Cortex of kidney (tissue), 1 donor: ENCODE measurements at places on chromosomes 13 and 19.

DNA sequence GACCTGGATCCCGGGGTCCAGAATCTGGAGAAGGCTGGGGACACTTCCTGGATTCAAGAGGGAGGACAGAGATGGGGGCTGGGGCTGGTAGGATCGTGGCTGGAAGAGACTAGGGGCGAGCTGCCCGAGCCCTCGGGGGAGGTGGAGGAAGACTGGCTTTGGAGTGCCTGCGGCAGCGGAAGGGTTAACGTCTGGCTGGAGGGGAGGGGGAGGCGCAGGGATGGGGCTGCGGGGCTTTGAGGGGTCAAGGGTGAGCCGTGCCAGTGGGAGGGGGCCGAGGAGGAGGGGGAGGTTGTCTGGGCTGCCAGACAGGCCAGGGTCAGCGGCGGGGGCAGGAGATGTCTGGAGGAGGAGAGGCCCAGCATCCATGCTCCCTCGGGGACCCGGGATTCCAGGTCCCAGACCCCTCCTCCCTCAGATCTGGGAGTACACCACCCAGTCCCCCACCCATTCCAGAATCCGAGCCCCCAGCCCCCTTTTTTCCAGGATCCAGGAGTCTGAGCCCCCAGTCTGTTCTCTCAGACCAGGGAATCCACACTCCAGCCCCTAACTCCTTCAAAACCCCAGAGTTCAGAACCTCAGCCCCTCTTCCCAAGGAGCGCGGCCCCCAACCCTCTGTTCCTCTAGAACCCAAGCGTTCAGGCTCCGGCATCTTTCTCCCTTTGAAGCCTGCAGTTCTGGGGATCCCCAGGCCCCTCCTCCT is 3.2 kb upstream of the SPACA6 start:
- no peak for DNase-seq

GRCh38 chr13:47932950-47933923 is 67.8 kb downstream of the SUCLA2 start:
- DNase-seq: no peak

DNA sequence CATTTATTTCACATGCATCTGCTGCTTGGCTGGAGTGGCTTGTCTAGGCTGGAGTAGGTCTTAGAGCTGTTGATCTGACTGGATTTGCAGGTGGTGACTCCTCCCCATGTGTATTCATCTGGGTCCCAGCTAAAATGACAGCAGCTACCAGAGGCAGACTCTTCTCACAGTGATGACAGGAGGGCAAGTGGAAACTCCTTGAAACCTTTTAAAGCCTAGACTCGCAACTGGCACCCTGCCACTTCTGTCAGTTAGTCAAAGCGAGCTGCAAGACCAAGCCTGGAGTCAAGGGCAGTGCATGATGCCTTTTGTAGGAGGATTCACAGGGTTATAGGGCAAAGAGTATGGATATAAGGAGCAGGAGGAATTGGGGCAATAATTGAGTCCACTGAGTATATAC is 65.2 kb downstream of the TEX26 start:
- no peak for DNase-seq

GRCh38 chr13:22017226-22017625 is 346.4 kb downstream of the FGF9 start:
- no peak for DNase-seq

DNA sequence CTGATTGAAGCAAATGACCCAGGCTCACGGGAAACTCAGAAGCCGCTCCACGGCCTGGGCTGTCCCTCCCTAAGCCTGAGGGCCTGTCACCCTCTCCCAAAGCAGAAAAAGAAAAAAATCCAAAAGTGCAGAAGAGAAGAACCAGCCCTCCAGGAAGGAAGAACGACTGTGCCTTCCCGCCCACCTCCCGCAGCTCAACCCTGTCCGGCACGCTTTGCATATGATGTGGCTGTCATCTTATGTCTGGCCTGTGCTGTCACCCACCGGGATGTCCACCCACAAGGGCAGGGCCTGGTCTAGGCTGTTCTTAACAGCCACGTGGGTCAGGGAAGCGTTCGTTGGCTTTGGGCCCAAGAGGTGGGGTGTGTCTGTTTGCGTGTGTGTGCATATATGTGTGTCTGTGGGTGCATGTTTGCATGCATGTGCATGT is 13.7 kb downstream of the ZBTB7A start:
- DNase-seq: no peak

- DNase-seq: no peak
Observed at GRCh38 chr19:48683349-48683748, 10.5 kb upstream of the NTN5 start.

DNA sequence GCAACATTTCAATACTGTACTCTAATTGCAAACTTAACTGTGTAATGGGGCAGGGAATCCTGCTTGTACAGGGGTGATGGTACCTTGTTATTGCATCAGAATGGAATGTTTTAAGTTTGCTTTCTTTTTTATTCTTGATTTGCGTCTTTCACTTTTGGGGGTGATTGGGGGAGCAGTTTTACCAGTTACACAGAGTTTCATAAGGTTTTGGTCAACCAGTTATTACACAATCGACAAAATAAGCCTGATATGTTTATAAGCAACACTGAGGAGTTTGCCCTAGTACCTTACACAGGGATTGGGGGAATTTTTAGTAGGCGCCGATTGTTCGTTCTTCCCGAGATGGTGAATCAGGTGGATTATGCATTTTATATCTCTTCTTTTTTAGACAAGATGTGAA is 2.7 kb downstream of the KLF5 start:
- DNase-seq: no peak

DNA sequence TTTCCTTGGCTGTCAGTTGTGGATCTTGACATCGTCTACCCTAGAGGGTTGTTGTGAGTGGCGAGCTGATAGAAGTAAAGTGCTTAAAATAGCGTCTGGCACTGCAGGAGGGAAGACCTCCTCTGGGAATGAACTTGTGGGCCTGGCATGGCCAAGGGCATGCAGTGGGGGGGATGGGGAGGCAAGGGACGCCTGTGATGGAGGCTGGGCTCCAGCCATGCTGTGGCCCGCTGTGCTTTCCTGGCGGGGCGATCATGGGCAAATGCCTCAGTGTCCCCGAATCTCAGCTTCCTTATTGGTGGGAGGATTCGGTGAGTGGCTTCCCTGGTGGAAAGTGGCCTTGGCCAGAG is 10.7 kb downstream of the CARM1 start:
- DNase-seq: no peak

DNA sequence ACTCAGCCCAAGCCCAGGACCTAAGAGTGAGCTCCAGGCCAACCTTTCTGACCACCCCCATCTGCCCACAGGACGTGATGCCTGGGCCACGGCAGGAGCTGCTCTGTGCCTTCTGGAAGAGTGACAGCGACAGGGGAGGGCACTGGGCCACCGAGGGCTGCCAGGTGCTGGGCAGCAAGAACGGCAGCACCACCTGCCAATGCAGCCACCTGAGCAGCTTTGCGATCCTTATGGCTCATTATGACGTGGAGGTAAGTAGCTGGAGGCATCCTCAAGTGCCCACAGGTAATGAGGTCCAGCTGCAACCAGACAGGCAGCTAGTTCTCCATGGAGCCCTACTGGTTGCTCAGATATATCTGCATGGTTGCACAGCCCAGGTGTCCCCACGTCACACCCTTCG is 14.8 kb downstream of the DDX39A start:
- no peak for DNase-seq

DNA sequence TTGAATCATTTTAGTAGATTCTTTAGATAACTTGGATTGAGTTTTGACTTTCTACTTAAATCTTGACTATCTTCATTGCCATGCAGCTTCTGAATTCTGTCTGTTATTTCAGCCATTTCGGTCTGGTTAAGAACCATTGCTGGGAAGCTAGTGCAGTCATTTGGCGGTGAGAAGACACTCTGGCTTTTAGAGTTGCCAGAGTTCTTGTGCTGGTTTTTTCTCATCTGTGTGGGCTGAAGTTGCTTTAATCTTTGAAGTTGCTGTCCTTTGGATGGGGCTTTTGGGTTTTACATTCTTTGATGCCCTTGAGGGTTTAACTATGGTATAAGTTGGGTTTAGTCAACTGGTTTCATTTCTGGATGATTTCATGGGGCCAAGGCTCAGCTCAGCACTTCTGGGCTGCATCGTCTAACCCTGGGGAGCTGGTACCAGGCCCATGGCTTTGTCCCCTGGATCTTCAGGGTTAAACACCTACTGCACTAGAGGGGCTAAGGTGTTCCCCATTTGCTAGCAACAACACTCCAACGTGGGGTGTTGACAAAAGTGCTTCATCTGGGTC is 10.0 kb upstream of the IGFL2 start:
- DNase-seq: no peak

DNA sequence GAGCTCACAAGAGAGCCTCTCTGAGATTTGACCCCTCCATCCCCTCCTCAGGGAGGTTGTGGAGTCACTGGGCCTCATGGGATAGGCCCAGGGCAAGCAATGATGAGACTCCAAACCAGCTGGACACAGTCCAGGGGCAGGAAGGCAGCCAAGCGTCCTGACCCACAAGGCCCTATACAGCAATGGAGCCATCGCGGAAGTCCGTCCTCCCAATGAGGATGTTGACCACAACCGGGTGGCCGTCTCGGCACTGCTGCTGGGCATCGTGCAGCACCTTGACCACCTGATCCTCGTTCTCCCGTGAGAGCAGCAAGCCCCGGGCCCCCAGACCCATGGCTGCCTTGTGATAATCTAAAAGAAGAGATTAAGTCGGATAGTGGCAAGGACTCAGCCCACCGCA is 7.9 kb downstream of the SYDE1 start:
- no peak for DNase-seq

GRCh38 chr13:33015791-33016323 is 366 bp upstream of the KL start:
- no peak for DNase-seq

GRCh38 chr19:41941410-41942202 is 13.4 kb upstream of the ERFL start:
- no peak for DNase-seq

DNA sequence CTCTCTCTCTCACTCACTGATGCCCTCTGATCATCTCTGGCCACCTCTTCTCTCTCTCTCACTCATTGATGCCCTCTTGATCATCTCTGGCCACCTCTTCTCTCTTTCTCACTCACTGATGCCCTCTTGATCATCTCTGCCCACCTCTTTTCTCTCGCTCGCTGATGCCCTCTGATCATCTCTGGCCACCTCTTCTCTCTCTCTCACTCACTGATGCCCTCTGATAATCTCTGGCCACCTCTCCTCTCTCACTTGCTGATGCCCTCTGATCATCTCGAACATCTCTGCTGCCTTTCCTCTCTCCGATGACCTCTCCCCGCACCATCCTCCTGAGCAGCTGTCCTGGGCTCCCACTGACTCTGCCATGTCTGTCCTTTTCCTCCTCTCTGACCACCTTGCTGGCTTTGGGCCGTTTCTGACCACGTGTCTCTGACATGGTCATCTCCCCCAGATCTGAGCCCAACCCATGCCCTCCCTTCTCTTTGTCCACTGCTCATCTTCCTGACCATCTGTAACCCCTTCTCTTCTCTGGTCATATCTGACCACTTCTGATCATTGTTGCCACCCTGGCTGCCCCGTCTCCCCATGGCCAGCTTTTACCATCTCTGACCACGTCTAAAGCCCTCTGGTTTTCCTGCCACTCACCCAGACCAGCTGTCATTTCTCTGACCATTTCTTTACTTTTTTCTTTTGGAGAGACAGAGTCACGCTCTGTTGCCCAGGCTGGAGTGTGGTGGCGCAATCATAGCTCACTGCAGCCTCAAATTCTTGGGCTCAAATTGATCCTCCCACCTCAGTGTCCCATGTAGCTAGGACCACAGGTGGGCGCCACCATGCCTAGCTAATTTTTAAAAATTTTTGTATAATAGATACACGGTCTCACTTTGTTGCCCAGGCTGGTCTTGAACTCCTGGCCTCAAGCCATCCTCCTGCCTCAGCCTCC is 2.4 kb downstream of the LRFN3 start:
- DNase-seq: no peak

- DNase-seq: no peak
Observed at GRCh38 chr19:14361824-14362223, 19.4 kb upstream of the ADGRE5 start.

GRCh38 chr13:111536075-111536642 is 215.7 kb downstream of the TEX29 start:
- no peak for DNase-seq

- no peak for DNase-seq
Observed at GRCh38 chr19:16319481-16319880, 5.1 kb upstream of the KLF2 start.

DNA sequence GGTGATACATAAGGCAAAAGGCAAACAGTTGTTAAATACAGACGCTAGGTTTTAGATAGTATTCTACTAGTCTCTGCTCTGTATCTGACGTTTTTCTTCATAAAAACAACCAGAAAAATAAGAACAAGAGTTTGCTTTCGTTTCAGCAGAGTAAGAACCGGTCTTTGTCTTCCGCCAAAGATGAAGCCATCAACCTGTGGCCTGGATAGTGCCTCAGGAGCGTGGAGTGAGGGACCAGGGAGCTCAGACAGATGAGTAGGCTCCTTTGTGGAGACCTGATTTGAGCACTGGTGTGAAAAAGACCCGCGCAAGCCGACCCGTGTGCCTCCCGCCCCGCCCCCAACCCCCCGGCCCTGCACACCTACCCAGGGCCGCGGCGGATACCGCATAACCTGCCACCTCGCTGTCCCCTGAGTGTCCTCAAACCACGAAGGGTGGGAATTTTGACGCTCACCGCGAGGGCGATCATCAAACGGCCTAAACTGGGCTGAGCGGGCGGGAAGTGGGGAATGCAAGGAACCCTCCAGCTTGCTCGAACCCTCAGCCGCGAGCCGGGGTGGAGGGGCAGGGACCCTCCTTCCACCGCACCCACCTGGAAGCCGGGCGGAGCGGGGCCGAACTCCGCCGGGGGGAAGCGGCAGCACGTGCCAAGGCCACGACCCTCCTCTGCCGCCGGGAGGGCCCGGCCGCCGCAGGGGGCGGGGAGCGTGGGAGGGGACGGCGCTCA is 866 bp upstream of the LMO7 start:
- no peak for DNase-seq
